ENCODE measurements at places on chromosomes 5 and 9. TPM values are rescaled to one million over a fixed set of nuclear protein-coding genes. Genes with fewer than 3 reads are reported as not detected.

The SLC6A7 gene
- not detected for total RNA-seq

The PCDHGA12 gene
- total RNA-seq = not detected

- peak; percentile 28 for ATAC-seq
These were observed 1.8 kb upstream of the FAM78A start for GRCh38 chr9:131277910-131278701.

DNA sequence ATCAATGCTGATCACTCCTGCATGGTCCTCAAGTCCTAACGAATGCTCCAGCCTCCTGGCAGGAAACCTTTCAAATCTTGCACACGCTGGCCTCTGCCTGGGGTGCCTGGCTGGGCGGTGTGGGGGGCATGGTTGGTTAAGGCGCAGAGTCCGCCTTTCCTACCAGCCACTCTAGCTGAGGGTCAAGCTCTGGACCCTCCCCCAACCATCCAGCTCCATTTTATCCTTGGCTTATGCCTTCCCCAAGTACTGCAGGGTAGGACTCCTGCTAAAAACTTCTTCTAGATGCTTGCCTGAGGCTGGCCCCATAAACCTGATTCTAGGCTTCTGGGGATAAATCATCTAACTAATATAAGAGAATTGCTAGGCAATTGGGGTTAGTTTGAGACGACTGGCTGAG, 808 bp upstream of the MVB12B start:
- ATAC-seq = no peak

The NOXA1 gene
- 0.39 TPM for total RNA-seq

The KCNV2 gene
- not detected for total RNA-seq

The PCDHA7 gene
- not detected for total RNA-seq

The FST gene
- not detected for total RNA-seq

DNA sequence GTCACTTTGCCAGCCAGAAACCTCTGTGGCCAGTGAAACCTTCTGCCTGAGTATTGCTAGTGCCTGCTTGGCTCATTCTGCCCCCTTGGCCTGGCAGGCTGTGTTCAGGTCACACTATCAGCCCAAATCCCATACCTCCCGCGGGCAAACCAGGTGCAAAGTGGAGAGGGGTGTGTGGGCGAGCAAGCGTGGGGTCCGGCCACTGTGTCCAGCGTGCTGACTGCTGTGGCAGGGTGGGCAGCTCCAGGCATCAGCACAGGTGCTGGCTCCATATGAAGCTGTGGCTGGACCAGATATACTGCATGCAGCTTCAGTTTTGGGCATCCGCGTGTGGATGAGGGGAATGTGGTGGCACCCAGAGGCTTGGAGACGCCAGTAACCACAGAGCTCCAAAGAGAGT, 576.5 kb upstream of the EDIL3 start:
- no peak for ATAC-seq
